ENCODE measurements at places on chromosomes 6 and 20. TPM values are rescaled to one million over a fixed set of nuclear protein-coding genes. Genes with fewer than 3 reads are reported as not detected.

- no peaks in the 10 kb centered on the region for H3K36me3 ChIP-seq
- no peak overlapping the region for H3K4me3 ChIP-seq
- H3K27me3 ChIP-seq = peaks cover 21% of the 10 kb centered on the region
- H3K27ac ChIP-seq = no peak overlapping the region
- no peaks in the 10 kb centered on the region for H3K4me1 ChIP-seq
Measured at GRCh38 chr20:4513720-4514119, 208.0 kb upstream of the PRND start.

DNA sequence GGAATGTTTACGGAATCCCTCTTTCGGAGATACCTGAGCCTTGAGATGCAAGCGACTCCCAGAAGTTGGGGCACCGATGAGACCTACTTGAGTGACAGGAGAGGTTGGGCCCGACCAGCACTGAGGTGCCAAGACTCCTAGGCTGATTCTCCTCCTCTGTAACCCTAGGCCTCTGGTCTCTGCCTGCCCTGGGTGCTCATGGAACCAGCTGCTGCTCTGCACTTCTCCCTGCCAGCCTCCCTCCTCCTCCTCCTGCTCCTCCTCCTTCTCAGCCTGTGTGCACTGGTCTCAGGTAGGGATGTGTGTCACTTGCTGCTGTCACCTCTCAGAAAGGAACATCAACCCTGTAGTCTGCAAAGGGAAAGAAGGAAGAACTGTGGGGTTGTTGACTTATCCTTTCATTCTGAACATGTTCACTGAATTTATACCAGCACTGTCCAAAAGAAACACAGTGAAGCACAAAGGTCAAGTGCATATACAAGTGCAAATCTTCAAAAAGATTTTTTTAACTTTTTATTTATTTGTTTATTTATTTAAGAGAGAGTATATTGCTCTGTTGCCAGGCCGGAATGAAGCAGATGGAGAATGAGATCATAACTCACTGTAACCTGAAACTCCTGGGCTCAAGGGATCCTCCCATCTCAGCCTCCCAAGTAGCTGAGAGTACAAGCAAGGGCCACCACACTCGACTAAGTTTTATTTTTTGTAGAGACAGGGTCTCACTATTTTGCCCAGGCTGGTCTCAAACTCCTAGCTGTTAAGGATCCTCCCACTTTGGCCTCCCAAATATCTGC is 913 bp downstream of the BTN2A2 start:
- peaks cover 4% of the 10 kb centered on the region for H3K4me1 ChIP-seq
- H3K27ac ChIP-seq = peak overlapping the region; percentile 75
- H3K36me3 ChIP-seq = no peaks in the 10 kb centered on the region
- H3K27me3 ChIP-seq = no peaks in the 10 kb centered on the region
- DNase-seq = no peak

GRCh38 chr6:49522710-49523593 is 23.2 kb downstream of the GLYATL3 start:
- H3K36me3 ChIP-seq = no peaks in the 10 kb centered on the region
- H3K27me3 ChIP-seq = no peaks in the 10 kb centered on the region
- DNase-seq = no peak
- no peak overlapping the region for H3K4me3 ChIP-seq

- no peak for DNase-seq
- H3K36me3 ChIP-seq = no peaks in the 10 kb centered on the region
- H3K27ac ChIP-seq = no peak overlapping the region
- H3K4me1 ChIP-seq = no peaks in the 10 kb centered on the region
- no peak overlapping the region for H3K4me3 ChIP-seq
Measured at GRCh38 chr20:35368666-35369423, 42.9 kb downstream of the UQCC1 start.

GRCh38 chr20:63751471-63752271 is 12.1 kb downstream of the SLC2A4RG start:
- no peak for DNase-seq
- H3K36me3 ChIP-seq = no peaks in the 10 kb centered on the region
- peaks cover 16% of the 10 kb centered on the region for H3K4me1 ChIP-seq
- H3K27me3 ChIP-seq = no peaks in the 10 kb centered on the region

GRCh38 chr20:34415079-34415478 is 52.0 kb downstream of the ITCH start:
- H3K4me3 ChIP-seq = no peak overlapping the region
- no peak for DNase-seq
- no peak overlapping the region for H3K27ac ChIP-seq
- H3K27me3 ChIP-seq = no peaks in the 10 kb centered on the region

The MMS22L gene
- total RNA-seq = 12.2 TPM

The ZNF831 gene
- 23.1 TPM for total RNA-seq

The NHSL1 gene
- 0.08 TPM for total RNA-seq

The CDKAL1 gene
- 18.8 TPM for total RNA-seq

The VSX1 gene
- not detected for total RNA-seq

Measured in T-cell (primary cell).